ENCODE measurements at places on chromosomes 11 and 22.

- no peak for DNase-seq
Observed at GRCh38 chr11:130726234-130727037, 189.8 kb downstream of the SNX19 start.

GRCh38 chr22:37464181-37464580 lies 22.0 kb downstream of the MFNG start:
- no peak for DNase-seq

- no peak for DNase-seq
Observed at GRCh38 chr11:8731647-8732323, 49.2 kb downstream of the RPL27A start.

DNA sequence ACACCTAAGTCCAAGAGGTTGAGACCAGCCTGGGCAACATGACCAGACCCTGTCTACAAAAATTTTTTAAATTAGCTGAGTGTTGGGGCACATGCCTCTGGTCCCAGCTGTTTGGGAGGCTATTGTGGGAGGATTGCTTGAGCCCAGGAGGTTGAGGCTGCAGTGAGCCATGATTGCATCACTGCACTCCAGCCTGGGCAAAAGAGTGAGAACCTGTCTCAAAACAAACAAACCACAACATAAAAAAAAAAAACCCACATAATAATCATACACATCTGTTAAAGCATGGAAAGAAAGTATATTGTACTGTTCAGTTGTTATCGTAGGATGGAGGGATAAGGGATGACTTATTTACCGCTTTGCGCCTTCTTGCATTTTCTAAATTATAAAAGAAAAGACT lies 35.9 kb upstream of the GRK2 start:
- DNase-seq = no peak

GRCh38 chr11:27524155-27524554 lies 17.6 kb upstream of the LIN7C start:
- DNase-seq = no peak

DNA sequence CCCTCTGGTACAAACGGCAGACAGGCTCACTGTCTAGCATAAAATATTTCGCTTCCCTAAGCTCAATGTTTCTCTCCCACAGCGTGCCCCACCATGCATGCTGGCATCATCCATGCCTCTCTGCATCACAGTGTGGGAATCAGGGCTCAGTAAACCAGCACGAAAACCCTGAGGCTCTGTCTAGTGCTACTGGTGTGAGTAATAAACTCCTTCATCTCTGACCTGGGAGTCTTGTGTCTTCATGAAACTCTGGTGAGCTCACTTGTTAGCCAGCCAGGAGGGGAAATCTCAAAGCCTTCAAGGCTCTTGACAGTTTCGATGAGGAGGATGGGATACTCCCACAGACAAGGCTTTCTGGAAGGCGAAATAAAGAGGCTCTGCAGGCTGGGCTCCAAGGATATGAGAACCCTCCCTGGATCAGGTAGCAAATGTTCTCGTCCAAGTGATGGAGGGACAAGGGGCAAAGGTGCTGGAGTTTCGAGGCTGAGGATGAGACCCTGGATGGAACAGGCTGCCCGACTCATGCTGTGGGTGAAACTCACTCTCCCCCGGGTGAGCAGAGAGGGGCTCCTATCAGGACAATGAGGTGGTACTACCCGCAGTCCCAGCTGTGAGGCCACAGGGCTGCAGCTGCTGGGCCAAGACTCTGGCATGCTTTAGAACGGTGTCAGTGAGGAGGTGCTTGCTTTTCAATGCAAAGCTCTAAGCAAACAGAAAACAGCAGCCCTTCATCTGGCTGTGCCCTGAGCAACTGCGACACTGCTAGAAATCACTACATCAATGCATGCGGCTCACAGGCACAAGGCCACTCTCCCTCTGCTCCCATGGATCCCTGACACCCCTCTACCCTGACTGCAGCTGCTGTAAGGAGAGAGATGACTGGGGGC lies 69.3 kb downstream of the SHANK2 start:
- no peak for DNase-seq

- no peak for DNase-seq
Observed at GRCh38 chr11:13260963-13261588, 16.5 kb upstream of the BMAL1 start.

GRCh38 chr11:115324581-115325432 lies 179.4 kb downstream of the CADM1 start:
- no peak for DNase-seq

GRCh38 chr11:74720596-74721478 lies 10.4 kb downstream of the CHRDL2 start:
- no peak for DNase-seq

DNA sequence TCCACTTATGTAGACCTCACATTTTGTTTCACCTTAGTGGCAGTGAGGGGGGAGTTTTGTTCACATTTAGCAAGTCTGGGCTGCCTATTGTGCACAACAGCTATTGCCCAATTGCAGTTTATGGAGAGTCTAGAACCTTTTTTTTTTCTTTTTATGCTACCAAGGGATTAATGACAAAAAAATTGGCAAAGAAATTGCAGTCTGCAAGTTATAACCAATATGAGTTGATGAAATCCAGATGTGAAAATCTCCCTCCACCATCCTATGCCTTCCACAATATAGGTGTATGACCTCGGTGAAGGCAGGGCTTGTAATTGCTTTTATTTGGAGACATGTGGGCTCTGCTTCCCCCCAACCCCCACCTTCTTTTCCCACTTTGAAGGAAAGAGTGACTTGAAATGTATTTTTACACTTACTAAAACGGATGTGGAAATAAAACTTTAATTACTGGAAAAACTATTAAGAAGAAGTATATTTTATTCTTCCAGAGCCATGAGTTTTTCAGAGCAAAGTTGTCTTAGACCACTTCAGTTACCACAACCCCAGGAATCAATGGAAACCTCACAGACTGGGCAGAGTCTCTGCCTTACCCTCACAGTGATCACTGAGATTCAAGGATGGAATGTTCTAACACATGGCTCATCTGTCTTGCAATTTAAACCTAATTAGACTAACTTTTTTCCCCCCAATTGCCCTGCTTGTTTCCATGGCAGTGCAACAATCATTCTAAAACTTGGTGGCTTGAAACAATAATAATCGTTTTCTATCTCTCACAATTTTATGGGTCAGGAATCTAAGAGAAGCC lies 120.8 kb upstream of the SLC5A12 start:
- DNase-seq = no peak

DNA sequence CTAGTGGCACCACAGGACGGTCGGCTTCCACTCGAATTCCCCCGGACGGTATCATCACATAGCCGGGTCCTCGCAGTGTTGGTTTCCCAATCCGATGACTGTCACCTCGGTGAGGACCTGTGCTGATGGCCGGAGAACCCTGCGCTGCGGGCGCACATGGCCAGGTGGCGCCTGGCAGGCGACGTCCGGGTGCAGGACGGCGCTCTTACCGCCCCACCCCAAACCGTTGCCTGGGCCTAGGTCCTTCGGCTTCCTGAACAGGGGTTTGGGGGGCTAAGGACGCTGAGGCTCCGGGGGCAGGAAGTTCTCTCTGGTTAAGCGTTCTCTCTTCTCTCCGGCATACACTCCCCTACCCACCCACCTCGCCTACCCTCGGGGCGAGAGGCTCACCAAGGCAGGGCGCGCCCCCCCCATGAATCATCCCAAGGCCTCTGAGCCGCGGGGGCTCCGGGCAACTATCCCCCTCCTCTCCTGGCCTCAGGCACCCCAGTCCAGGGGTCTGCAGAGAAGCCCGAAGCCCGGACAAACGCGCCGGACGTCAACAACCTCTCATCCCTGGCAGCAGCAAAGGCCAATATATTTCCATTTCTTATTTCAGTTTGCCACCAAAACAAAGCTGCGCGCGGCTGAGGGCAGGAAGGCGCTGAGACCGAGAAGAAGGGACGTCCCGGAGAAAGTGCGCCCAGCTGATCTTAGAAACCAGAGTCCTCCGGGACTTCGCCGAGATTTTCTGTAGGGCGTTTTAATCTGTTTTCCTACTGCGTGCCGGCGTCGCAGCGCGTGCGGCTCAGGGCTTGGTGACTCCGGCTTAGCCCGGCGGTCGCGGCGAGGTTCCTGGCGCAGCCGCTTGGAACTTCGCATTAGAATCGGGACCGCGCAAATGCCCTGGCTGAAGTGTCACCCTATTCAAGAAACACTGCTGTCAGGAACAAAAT lies 5.6 kb downstream of the ALX4 start:
- DNase-seq = no peak

GRCh38 chr11:17810746-17811145 lies 76.2 kb downstream of the KCNC1 start:
- DNase-seq = no peak

DNA sequence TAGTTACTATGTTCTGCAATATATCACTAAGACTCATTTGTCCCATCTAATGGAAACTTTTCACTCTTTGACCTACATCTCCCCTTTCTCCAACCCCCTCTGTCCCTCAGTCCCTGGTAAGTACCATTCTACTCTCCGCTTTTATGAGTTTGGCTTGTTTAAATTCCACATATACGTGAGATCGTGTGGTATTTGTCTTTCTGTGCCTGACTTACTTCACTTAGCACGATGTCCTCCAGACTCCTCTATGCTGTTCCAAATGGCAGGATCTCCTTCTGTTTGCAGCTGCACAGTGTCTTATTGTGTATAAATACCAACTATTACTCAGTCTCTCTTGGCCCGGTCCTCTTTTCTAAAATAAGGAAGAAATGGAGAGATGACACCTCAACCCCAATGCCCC lies 205.4 kb upstream of the NTM start:
- DNase-seq = no peak

GRCh38 chr22:36356708-36357624 lies 30.8 kb downstream of the MYH9 start:
- DNase-seq = peak; percentile 37

GRCh38 chr22:45310331-45310976 lies 720 bp downstream of the FAM118A start:
- DNase-seq = no peak

GRCh38 chr22:45227645-45228400 lies 12.9 kb downstream of the KIAA0930 start:
- no peak for DNase-seq
